ENCODE measurements at places on chromosomes 5 and 9. TPM values are rescaled to one million over a fixed set of nuclear protein-coding genes. Genes with fewer than 3 reads are reported as not detected.

DPH7 gene
- 30.1 TPM for total RNA-seq

GRCh38 chr5:82225525-82226172 is 52.5 kb downstream of the RPS23 start:
- DNase-seq = peak; percentile 71

DNA sequence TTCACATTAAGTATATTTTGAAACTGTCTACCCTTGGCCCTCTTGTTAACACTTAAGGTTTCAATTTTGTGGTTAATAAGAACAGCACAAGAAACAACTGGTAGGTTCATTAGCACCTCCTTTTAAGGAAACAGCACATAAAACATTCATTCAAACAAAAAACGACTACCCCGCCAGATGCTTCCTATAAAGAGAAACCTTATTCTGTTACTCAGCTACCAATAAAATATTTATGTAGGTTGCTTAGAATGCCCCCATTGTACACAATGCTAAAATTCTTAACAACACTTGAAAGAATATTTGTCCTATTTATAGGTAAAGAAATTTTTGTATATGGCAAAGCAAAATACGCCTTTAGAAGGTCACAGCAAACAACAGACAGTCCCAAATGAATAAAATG is 23.2 kb downstream of the CDK5RAP2 start:
- no peak for DNase-seq

GRCh38 chr5:10631316-10631996 is 67.6 kb downstream of the ANKRD33B start:
- no peak for DNase-seq

DNA sequence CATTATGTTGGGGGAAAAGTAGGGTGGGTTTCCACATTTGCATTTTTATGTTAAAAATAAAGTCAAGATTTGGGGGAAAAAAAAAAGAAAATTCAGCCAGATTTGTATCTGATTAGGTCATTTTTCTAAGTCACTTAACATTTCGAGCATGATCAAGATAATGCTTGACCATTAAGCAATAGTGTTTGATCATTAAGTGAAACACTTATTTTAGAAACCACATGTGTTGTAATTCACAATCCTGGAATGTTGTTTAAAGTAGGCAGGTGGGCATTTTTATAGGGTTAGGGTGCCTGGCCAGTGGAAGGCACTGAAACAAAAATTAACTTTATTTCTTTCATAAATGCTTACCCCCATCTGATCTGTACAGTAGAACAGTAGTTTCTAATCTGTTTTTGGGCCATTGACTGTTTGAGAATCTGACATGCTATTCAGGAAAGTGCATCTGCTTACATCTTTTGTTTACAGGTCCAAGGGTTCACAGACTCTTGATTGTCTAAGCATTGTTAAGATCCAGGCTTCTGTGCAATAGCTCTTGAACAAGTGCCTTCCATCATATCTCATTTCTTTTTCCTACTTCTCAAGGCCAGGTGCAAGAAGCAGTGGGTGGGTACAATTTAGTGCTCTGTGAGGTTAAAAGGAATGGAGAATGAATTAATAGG is 9.1 kb downstream of the ZCCHC9 start:
- no peak for DNase-seq

DNA sequence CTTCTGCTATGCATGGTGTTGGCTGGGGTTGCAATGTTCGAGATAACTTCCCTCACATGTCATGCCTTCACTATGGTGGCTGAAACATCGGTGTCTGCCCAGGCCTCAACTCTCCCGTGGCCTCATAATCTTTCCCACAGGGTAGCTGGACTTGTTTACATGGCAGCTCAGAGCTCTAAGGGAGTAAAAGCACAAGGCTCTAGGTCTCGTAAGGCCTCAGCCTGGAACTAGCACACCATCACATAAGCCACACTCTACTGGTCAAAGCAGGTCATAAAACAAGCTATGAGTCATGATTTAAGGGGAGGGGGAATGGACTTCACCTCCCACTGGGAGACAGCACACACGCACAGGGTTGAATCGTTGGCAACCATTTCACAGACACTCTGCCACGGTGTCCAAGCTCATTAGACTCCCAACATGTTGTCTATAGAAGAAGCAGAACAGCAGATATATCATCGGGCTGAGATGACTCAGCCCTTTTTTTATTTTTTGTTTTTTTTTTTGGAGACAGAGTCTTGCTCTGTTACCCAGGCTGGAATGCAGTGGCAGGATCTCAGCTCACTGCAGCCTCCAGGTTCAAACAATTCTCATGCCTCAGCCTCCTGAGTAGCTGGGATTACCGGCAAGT is 66.8 kb upstream of the IL17B start:
- no peak for DNase-seq
